ENCODE measurements at places on chromosomes 11 and 22.

- DNase-seq = no peak
These were observed 879.7 kb downstream of the JRKL start for GRCh38 chr11:97269527-97269926.

DNA sequence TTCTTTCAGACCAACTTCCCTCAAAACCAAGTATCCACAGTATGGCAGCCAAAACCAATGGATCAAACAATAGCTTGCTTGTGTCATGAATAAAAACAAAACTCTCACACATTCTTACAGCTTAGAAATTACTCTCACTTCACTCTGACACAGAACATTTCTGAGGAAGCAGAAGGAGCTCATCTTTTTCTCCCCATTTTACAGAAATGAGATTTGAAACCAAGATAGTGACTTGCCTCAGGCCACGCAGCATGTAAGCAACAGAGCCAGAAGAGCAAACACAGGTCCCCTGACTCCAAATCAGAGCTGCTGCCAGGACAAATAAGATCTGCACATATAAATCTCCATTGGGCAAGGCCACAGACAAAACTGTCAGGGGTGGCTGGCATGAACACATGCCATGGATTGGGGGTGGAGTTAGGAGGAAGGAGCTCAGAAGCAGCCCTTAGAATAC lies 64.8 kb downstream of the RAB30 start:
- no peak for DNase-seq

DNA sequence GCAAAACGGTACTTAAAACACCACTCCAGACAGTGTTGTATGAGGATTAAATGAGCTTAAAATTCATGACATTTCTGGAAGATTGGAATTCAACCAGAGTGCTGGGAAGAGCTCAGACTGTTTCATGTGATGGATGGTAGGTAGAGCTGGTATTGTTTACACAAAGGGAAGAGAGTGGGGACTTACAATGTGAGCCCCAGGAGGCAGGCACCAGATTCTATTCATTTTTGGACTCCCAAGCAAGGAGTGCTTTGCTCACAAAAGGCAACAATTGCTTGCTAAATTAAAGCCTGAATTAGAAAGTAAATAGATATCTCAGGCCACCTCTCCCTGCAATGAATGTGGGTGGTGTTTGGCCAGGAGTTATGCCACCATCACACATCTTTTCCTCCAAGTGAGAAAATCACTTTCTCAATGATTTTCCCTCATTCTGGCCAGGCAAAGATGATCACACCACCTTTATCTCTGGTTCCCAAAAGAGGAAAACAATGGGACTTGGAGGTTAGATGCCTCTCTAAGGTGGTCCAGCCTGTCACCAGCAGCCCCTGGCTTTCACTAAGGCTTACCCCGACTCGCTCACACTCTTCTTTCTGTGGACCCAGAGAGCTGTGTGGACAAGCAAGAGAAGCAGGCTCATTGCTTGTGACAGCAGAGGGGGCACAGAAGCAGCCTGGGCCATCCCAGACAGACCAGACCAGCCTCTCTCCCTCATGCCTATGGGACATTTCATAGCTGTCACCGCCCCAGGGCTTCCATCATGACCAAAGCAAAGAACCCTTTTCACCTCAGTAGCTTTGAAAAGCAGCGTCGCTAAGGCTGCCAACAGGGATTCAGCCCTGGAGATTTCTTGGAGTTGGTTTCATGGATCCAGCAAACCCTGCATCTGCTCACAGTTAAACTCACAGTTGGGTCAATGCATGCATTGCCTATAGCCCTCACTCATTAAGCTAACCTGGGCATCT lies 63.5 kb upstream of the DRD2 start:
- no peak for DNase-seq

GRCh38 chr11:19722702-19723101 lies 10.1 kb downstream of the NAV2 start:
- no peak for DNase-seq

Data from NCI-H1105 (cell line).